Activated CD8-positive, alpha-beta memory T cell treated with anti-CD3 and anti-CD28 coated beads for 1 hour (primary cell): ENCODE measurements at places on chromosomes 6 and 20.

DNA sequence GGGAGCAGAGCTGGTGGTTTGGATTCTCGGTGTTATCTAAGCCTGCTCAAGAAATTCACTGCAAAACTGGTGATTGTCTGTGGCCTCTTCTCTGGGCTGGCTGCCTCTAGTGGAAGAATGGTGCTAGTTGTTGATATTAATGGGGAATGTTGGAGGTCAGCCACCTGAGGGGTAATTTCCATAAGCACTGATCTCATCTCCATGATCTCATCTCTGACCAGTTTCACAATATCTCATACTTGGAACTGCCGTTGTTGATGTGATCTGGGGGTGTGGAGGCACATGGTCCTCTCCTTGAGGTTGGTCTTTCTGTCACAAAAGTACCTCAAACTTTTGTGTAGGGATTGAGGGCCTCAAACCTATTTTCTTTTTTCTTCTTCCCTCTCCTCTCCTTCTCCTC lies 102.6 kb downstream of the CD109 start:
- DNase-seq: no peak

GRCh38 chr6:147624946-147625515 lies 116.5 kb downstream of the SAMD5 start:
- DNase-seq: no peak

DNA sequence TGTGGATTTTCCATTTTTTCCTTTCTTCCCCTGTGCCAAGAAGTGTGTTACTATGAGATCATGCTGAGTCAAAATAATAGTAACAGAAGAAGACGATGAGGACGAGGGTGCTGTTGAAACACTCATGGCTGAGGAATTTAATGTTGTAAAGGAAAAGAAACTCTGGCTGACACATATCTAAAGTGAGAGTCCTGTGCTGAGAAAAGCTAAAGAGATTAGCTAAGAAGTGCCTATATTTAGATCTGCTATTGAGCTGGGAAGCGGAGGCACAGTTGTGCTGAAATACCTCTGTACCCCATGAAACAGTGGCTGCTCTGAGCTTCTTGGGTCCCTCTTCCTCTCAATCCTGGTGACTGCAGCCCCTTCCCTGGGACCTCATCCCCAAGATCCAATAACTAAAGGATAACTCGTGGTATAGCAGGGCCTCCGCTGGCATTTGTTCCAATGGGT lies 1.1 kb upstream of the SYTL3 start:
- no peak for DNase-seq

DNA sequence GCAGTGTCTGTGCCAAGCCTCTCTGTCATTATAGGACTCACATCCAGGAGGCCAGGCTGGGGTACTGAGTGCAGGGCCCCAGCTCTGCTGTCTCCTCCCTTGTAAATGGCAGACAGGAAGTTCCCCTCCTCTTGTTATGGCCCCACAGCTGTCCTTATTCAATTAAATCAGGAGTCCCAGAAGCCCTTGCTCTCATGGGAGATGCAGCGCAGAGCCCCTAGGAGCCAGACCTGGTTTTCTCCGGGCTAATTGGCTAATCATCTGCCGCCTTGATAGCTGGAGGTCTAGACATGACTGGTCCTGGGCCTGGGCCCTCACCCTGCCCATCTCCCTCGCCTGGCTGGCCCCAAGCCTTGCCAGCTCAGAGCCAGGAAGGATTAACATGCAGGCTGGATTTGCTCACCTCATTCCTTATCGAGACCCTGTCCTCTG lies 172.0 kb downstream of the VEGFA start:
- DNase-seq: no peak

- DNase-seq: no peak
Observed at GRCh38 chr6:73560182-73560732, 39.4 kb upstream of the EEF1A1 start.

DNA sequence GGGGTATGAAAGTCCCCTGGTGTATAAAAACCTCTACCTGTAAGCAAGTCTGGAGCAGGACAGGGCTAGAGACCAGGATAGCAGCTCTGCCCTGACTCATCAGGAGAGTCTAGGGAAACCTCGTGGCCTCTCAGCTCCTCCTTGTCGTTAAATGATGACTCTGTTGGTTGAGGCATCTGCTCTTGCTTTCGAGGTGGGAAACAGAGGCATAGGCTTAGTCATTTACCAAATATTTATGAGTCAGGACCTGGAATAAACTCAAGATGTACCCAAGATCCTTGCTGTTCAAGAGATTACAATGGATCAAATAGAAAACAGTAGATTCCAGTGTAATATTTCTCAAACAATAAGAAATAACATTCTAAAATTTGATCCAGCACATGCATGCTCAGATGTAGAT lies 5.5 kb downstream of the MANBAL start:
- DNase-seq: no peak

- DNase-seq: no peak
Observed at GRCh38 chr6:167794161-167795157, 32.3 kb upstream of the AFDN start.

- no peak for DNase-seq
Observed at GRCh38 chr6:36508532-36508931, 38.7 kb downstream of the STK38 start.

- DNase-seq: no peak
Observed at GRCh38 chr6:36526066-36526465, 21.2 kb downstream of the STK38 start.
